ENCODE measurements at places on chromosomes 2 and 18.
A peak's percentile ranks its signal among the peaks of the same experiment; 100 is the strongest.

DNA sequence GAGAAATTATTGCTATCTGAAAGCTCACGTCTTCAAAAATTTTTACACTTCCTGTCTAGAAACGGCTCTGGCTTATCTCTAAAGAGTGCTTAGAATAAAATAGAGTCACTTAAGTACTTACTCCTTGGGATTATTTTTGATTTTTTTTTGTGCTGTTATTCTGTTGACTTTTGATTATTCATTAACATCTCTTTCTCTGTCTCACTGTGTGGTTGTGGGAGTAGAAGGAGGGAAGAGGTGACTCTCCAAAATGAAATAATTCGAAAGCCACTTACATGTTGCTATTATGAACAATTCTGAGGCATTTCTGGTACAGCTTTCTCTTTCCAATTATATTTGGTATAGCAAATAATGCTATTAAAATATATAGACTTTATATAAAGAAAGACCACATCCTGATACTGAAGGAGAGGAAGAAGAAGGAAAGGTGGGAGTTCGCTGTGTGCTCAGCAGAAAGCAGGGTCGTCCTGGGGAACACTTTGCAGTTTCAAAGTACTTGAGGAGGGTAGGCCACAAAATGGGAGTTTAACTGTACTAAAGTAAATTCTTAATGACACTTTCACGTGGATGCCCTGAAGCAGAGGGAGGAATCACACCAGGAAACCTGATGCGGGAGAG is 9.6 kb upstream of the MMADHC start:
- DNase-seq: no peak

GRCh38 chr2:218431878-218432277 is 13.0 kb downstream of the VIL1 start:
- no peak for DNase-seq

GRCh38 chr2:165163761-165164160 is 40.1 kb downstream of the SCN3A start:
- DNase-seq: no peak

GRCh38 chr2:217466805-217467204 is 536.0 kb downstream of the TNS1 start:
- no peak for DNase-seq

DNA sequence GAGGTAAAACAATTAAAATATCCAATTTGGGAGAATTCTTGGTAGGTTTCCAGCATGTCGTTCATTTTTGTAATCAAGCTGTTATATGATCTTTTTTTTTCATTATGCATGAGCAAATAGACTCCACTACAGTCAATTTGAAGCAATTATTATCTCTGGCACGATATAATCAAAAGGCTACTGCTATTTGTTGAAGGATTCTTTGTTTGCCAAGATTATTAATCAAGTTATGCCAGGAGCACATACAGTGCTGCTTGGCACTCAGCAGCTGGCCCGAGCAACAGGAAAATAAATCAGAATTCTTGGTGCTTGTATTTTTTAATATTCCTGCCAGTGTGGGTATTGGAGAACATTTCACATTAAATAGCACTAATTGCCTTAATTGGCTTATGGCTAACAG is 279.5 kb downstream of the RND3 start:
- DNase-seq: no peak

DNA sequence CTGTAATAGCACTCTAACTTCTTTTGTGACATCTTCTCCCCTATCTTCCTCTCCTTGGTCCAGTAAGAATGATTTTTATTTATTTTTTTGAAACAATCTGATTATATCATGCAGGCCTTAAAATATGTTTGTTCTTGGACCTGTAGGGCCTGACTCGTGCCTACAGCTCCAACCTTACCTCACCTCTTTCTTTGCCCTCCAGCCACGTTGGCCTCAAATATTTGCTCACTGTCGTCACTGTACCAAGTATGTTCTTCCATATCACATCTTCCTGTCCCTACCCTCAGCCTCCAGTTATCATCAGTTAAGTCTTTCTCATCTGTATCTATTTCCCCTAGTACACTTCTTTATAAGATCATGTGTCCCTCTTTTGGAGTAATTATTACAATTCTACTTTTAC is 125.5 kb downstream of the CDH7 start:
- no peak for DNase-seq

- DNase-seq: no peak
These were observed 43.5 kb downstream of the ATOH8 start for GRCh38 chr2:85797263-85797660.

GRCh38 chr2:45586600-45586999 is 24.5 kb downstream of the SRBD1 start:
- DNase-seq: no peak

- DNase-seq: peak; percentile 48
These were observed 1.2 kb downstream of the SEMA4C start for GRCh38 chr2:96868555-96869280.

GRCh38 chr2:205574001-205574400 is 108.3 kb upstream of the NRP2 start:
- no peak for DNase-seq

GRCh38 chr2:10326707-10327594 is 24.2 kb downstream of the HPCAL1 start:
- DNase-seq: no peak

DNA sequence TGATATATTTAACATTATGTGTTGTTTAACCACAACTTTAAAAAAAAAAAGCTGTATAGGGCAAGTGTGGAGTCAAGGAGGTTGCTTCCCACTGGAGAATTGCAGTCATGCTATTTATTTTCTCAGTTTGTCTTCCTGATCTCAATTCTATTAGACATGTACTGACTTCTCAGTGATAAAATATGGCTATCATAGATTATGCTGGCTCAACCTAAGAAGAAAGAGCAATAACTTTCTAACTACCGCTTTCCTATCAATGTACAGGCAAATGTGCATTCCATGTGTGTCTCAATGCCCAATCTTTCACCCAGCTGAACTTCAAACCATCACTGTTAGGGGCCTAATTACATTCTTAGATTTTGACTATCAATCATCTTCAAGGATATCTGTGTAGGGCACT is 201.4 kb downstream of the CTNNA2 start:
- no peak for DNase-seq

DNA sequence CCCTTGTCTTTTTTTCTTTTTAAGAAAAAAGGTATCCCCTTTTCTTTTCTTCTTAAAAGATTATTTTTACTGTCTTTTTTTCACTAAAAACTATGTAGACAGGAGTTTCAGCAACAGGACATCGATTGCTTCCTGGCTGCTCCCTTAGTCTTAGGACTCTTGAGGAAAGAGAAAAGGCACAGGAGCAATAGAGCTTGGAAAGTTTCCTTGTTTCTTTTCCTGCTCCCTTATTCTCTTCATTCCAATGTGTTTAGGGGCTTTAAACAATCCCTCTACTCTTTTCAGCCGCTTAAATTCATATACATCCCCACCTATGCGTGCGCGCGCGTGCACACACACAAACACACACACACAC is 225.9 kb upstream of the FBXO11 start:
- no peak for DNase-seq

GRCh38 chr2:181879295-181879694 is 12.2 kb upstream of the ITPRID2 start:
- DNase-seq: no peak

DNA sequence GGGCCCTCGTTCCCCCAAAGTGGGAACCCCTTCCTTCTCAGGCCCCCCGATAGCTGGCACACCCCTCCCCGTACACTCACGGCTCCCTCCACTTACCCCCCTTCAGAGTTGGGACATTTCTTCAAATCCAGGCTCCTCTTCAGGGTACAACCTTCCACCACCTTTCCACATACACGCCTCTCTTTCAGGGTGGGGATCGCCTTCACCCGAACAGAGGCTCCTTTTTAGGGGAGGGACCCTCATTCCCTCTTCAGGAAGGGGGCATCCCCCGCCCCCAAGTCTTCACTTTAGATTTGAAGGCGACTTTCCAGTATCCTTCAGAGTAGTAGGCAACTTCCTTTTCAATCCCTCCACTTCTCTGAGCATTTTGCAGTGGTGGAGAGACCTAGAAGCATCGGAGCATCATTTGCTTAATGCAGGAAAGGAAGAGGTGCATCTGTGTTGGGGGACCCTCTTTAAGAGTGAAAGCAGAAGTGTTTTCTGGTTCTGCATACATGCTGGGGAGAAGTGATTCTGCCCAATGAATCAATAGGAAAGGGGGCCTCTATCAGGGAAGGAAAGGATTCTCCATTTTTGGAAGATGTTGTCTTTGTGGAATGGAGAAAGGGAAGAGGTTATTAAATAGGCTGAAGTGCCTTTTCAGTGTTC is 845 bp downstream of the EML4 start:
- no peak for DNase-seq

DNA sequence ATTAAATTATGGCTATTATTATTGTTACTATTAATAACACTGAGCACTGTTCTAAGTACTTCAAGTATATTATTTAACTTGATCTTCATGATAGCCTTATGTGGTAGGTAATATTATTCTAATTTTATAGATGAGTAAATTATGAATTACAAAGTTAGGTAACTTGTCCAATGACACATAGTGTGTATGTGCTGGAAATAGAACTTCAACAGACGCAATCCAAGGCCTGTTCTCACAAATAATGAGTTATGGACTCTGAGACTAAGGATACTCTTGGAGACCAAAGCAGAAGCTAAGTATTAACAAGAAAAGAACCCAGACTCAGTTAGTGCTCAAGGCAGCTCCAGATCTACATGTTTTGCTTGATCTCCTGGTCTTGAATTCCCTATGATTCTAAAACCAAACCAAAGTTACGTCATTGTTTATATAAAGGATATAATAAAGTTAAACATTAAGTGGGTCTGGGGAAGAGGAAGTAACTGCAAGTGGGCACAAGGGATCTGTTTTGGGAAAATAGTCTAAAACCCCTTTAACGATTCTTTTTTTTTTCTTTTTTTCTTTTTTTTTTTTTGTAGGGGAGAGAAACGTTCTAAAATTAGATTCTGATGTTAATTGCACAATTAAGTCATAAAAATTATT is 211.3 kb downstream of the ERBB4 start:
- DNase-seq: no peak

DNA sequence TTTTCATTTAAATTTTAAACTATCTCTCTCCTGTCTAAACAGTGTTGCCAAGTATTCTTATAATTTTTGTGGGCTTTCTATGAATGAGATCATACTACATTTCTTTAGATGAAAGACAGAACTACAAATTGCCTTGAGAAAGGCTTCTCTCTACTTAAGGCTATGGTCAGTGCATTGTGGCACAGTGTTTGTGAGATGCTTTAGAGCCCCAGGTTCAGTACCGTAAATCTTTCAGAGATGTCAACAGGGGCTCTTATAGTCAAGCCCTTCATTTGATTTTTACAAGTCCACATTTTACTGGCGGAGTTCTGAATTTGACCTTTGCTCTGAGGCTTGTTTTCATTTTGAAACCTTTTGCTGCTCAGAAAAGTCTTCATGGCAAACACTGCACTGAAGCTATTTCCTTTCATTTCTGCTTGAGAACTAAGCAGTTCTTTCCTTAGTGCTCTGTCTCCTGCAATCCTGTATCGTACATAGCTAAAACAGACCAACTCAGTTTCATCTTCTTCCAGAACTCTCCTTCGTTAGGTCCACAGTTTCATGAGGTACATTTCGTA is 175.2 kb downstream of the NYAP2 start:
- no peak for DNase-seq

- no peak for DNase-seq
These were observed 36.4 kb downstream of the SLC20A1 start for GRCh38 chr2:112682101-112682500.

GRCh38 chr2:102094917-102095316 is 47.6 kb upstream of the IL1R1 start:
- DNase-seq: no peak

- DNase-seq: no peak
These were observed 117.3 kb downstream of the DPP4 start for GRCh38 chr2:161956738-161957137.

DNA sequence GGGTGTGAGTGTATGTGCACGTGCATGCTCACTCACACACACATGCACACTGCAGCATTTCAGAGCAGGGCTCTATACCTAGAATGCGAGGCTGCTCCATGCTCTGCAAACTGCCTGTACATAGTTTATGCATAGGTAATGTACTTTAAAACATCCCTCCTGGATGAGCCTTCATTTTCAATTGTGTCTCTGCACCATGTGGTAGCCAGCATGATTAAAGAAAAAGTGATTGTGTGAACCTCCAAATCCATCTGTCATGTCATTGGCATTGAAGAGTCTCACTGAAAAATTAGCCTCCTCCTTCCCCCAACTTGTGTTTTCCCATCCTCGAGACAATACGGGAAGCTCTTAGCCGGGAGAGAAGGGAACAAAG is 120.9 kb upstream of the SPATS2L start:
- no peak for DNase-seq

- no peak for DNase-seq
These were observed 72.9 kb downstream of the PRPF40A start for GRCh38 chr2:152644189-152644873.

DNA sequence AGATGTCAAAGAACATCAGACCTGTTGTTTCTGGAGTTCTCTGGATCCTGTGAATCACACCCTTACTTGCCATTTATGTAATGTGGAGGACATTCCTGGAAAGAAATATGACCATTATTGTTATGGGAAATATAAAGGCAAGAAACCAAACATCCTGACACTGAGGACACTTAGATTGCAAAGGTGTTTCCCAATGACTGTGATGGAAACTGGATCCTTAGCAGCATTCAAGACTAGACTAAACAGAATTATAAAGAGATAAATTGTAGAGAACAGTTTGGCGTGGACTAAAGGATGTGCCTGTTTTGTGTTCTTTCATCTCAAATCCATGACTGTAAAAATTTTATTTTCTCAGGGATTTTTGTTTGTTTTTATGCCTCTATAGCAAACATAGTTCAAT is 347.7 kb upstream of the SLC14A2 start:
- no peak for DNase-seq

DNA sequence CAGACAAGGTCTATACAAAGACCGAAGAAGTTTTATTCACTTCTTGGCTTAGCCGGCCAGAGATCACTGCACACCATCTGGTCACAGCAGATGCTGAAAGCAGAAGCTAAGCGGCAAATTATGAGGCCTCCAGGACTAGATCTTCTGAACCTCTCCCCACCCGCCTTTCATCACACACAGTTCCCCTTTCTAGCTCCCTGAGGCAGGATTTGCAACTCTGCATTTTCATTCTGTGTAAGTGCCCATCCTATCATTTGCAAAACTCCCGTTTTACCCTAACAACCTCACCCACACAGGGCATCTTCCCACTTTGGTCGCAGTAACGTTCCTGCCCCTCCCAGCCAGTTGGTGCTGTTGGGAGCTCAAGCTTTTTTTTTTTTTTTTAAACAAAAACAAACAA is 3.1 kb upstream of the MOB1A start:
- DNase-seq: no peak

DNA sequence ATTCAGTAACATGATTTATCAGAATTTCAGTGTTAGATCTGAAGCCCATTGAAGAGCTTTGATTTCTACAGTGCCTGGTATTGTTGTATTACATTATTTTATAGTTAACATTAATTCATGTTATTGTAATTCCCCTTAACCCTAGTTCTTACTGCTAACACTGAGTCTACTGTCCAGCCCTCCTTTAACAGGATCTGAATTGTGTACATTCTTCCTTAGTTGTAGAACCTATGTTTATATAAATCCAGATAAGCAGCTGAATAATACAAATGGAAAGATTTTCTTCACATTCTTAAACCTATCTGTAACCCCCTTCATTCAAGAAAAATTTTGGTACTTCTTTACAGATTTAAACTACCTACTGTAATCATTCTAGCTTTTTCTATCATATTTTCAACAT is 14.7 kb downstream of the NDUFAF7 start:
- no peak for DNase-seq

Data from stimulated activated naive CD4-positive, alpha-beta T cell (primary cell).